ENCODE measurements at places on chromosomes 3 and 15.

- DNase-seq: no peak
Observed at GRCh38 chr15:60975952-60976351, 253.2 kb downstream of the RORA start.

GRCh38 chr15:101255615-101256241 is 3.9 kb upstream of the CHSY1 start:
- no peak for DNase-seq

DNA sequence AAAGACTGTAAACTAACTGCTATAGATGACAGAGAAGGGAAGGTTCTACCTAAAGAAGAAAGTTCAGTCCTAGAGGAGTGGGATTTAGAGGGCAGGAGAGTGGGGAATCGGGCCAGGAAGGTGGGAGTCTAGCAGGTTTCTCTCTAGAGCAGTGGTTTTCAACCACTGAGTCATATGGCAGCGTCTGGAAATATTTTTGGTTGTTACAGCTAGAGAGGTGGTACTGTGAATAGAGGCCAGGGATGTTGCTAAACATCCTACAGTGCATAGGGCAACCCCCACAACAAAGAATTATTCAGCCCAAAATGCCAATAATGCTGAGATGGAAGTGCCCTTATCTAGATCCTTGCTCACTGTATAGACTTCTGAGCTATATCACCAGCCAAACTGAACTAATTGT is 28.7 kb downstream of the ATP1B3 start:
- DNase-seq: no peak

DNA sequence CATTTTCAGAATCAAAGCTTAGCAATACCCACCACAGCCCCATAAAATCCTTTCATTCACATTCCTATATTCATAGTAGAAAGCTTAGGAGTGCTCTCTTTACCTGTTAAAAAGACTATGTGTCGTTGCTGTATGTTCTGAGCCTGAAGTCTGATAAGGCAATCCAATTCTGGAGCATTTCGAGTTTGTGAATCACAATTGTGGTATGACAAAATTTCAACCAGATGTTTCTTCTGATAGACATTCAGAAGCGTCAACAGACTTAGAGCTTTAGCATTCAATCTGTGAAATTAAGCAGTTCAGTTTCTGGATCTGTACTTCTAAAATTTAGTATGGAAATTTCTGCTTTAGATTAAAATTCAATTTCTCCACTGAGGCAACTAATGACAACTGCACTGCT is 58.3 kb downstream of the TASOR start:
- no peak for DNase-seq

- DNase-seq: no peak
Observed at GRCh38 chr3:147369661-147370123, 36.7 kb downstream of the ZIC4 start.

- no peak for DNase-seq
Observed at GRCh38 chr3:156131241-156131640, 10.9 kb downstream of the KCNAB1 start.

DNA sequence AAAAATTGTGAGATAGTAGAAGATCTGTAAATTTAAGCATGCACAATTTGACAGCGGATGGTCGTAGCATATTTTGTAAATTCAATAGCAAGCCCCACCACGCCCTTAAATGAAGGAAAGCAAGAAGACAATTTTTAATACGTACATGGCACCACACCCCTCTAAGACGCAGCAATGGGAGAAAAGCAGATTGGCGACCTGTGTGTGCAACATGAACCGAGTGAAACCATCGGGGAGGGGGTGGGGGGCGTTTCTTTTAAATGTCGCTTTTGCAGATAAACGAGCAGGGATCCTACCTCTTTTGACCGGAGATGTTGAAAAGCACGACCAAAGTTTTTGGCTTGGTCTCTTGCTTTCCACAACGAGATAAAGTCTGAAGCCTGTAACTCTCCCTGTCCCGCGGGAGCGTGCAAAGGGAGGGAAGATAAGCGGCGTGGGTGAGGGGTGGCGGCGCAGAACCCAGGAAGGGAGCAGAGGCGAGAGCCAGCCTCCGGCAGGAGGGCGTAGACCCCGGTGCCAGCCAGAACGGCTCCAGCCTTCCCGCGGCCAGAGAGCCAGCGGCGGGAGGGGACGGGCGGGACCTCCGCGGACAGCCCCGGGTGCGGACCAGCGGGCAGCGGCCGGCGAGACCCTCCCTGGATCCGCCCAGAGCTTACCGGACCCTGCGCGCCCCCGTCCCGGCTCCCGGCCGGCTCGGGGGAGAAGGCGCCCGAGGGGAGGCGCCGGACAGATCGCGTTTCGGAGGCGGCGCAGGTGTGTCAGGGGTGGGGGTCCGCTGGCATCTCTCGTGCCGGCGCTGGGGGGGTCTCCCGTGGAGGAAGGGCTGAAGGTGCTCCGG is at the start of gene CHL1:
Gene CHL1, plus strand, starts transcription at position 453 of the 838 bp plus-strand sequence. CDS start 123,014 bp downstream, outside the sequence.
- DNase-seq: no peak

GRCh38 chr15:82178061-82178460 is 84.5 kb downstream of the EFL1 start:
- no peak for DNase-seq

DNA sequence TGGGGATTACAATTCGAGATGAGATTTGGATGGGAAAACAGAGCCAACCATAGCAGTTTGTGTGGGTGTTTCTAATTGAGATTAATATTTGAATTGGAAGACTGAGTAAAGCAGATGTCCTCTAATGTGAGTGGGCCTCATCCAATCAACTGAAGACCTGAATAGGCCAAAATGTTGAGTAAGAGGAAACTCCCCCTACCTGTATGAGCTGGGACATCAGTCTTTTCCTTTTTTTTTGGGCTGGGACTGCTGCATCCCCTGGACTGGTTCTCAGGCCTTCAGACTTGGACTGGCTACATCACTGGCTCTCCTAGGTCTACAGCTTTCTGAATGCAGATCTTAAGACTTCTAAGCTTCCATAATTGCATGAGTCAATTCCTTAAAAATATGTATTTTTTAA is 144.1 kb downstream of the CD47 start:
- DNase-seq: no peak

DNA sequence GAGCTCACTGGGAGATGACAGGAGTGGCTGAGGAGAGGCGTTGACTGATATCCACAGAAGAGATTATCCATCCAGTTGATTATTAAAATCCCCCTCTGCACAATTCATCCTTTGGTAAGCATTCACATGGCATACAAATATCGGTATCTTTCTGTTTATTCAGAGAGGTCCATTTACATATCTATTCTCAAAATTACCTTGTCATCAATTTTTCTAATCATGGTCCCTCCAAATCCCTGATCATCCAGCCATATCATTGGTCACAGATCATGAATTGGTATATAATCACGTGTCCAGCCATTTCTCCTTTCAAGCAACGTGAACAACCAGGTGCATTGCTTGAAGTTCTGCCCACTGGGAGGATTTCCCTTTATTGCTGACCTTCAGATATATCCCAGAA is 1321.0 kb downstream of the ROBO2 start:
- DNase-seq: no peak

DNA sequence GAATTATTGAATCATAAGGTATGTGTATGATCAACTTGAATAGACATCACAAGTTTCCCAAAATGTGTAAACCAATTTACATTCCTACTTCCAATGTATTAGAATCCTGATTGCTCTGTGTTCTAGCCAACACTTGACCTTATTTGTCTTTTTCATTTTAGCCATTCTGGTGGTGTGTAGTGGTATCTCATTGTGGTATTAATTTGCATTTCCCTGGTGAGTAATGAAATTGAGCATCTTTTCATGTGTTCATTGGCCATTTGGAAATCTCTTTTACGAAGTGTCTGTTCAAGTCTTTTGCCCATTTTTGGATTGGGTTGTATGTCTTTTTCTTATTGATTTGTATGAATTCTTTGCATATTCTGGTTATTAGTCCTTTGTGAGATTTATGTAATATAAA is 138.0 kb downstream of the RBPMS2 start:
- no peak for DNase-seq

- DNase-seq: no peak
Observed at GRCh38 chr3:72894976-72895552, 7.2 kb downstream of the GXYLT2 start.

DNA sequence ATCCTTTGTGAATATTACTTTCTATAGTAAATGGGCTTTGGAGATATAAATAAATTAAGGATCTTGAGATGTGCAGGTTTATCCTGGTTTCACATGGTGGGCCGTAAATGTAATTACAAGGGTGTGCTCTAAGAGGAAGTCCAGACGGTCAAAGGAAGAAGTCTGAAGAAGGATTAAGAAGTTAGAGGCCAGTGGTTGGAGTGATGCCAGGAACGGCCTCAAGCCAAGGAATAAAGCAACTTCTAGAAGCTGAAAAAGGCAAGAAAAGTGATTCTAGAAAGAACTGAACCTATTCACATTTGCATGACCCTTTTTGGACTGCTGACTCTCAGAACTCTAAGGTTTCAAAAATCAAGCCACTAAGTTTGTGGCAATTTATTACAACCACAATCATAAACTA is 981.3 kb upstream of the ALCAM start:
- DNase-seq: no peak

- no peak for DNase-seq
Observed at GRCh38 chr3:42140665-42141203, 49.6 kb downstream of the TRAK1 start.

DNA sequence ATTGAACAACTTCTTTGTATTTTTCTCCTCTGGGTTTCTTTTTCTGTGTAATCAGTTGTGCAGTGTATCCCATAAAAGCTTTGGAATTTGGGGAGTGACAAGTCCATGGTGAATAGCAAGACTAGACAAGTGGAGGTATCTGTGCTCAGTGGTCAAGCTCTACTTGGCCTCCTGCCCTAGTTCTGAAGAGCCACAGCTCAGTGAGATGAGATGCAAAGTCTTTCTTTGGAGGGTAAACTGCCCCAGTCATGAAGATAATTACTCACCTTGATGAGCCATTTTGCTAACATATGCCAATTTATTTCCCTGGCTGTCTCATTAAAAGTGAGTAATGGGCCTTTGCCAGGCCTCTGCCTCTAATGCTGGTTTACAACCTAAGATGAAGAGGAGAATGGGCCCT is 271.2 kb upstream of the TRIM42 start:
- DNase-seq: no peak

- no peak for DNase-seq
Observed at GRCh38 chr15:80401456-80401855, 2.7 kb upstream of the ARNT2 start.

DNA sequence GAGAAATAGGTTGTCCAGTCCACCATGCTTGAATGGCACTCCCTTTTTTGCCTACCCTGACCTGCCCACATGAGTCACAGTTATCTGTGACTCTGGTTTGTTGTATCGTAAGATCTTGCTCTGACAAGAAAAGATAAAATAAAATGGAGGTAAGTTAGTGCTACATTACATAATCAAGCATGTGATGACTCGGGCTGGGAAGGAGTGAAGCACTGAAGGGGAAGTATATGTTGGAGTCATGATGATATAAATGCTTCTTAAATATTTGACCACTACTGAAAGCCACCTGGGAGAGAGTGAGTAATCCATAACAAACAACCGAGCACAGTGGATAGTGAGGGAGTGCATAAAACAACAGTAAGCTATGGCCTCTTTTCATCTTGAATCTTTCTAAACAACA is 124.4 kb downstream of the SHOX2 start:
- DNase-seq: no peak

- DNase-seq: peak; percentile 49
Observed at GRCh38 chr15:56365075-56365711, at the start of gene TEX9. TEX9 (plus strand) TSS chr15:56365426; CDS start chr15:56365451, 25 bp downstream.

DNA sequence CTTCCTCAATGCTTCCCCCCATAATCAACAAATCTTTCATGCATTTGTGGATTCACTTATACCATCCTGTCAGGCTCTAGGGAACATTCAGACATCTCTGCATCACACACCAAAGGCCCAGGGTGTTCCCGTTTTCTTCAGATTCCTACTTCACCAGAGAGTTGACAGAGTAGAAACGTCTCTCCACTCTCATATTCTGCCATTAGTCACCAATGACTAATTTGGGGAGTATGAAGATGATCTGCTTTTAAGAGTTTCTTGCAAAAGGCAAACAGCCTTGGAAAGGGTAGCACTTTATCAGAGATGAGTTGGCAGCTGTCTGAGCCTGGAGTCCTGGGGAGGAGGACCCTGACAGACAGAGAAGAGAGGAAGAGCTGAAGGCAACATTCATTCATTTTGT is 55.8 kb upstream of the DGKG start:
- no peak for DNase-seq

- no peak for DNase-seq
Observed at GRCh38 chr3:70064194-70064779, 64.8 kb downstream of the SAMMSON start.

DNA sequence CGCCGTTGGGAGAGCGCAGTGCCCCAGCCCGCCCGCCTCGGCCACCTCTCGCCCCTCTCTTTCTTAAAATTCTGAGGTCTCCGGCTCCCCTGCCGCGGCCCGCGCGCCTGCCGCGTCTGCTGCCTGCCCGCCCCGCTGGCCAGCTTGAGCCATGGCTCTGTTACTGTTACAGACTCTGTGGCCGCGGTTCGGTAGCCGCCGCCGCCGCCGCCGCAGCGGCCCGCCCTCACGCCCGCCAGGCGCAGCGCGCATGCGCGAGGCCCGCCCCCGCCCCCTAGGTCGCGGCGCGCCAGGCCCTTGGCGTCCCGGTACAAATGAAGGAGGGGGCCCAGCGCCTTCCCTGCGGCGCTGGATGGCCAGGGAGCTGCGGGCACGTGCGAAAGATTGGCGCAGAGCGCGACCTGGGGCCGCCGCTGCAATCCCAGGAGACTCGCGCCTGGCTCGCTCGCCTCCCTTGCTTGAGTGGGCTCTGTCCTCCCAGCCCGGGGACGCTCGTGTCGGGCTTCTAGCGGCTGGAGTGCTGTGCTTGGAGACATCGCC is at the start of gene ONECUT1:
Gene ONECUT1, minus strand, starts transcription at position 168 of the 540 bp plus-strand sequence. CDS start 452 bp downstream, outside the sequence.
- DNase-seq: peak; percentile 43

DNA sequence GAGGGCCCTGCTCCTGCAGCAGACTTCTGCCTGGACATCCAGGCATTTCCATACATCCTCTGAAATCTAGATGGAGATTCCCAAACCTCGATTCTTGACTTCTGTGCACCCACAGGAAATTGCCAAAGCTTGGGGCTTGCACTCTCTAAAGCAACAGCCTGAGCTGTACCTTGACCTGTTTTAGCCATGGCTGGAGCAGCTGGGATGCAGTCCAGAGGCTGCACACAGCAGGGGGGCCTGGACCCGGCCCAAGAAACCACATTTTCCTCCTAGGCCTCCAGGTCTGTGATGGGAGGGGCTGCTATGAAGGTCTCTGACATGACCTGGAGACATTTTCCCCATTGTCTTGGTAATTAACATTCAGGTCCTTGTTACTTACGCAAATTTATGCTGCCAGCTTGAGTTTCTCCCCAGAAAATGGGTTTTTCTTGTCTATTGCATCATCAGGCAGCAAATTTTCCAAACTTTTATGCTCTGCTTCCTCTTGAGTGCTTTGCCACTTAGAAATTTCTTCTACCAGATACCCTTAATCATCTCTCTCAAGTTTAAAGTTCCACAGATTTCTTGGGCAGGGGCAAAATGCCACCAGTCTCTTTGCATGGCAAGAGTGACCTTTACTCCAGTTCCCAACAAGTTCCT is 11.8 kb upstream of the MYO5A start:
- DNase-seq: no peak

GRCh38 chr15:71747128-71748083 is 62.9 kb upstream of the NR2E3 start:
- no peak for DNase-seq

DNA sequence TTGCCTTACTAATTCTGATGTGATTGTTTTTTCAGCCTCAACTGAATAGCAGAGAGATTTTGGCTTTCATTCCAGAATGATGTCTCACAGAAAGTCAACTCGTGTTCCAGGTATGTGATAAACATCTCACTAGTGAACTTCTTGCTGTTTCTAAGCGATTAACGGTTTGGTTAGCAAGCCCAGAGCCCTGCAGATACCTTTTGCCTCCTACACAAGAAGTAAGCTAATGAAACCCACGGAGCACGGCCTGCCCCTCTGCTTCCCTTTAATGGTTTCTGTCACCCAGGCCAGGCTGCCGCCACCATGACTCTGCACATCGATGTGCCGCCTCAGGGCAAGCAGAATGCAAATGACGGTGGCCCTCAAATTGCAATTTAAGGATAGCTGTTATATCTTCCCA is 155.9 kb upstream of the ICE2 start:
- no peak for DNase-seq
